ENCODE measurements at places on chromosomes 1 and 21. TPM values are rescaled to one million over a fixed set of nuclear protein-coding genes. Genes with fewer than 3 reads are reported as not detected.

Gene KLHDC9
- 1.1 TPM for total RNA-seq

Gene MPL
- total RNA-seq, result 0.98 TPM

Gene FCRL5
- not detected for total RNA-seq

Gene TTC39A
- total RNA-seq, result not detected

Gene SLC16A1
- 46.3 TPM for total RNA-seq

Gene AGT
- not detected for total RNA-seq

Gene LRP8
- total RNA-seq, result 41.4 TPM

Gene FOXO6
- not detected for total RNA-seq

Gene IRF6
- total RNA-seq, result 2.3 TPM

Gene LCE1F
- total RNA-seq, result not detected

Gene ZNF669
- 7.9 TPM for total RNA-seq

Gene CCDC190
- total RNA-seq, result not detected

Gene FCRL6
- total RNA-seq, result 0.35 TPM

Gene CNR2
- 2.8 TPM for total RNA-seq

Gene ARTN
- 0.51 TPM for total RNA-seq

Gene GSTM2
- total RNA-seq, result 201 TPM

Gene SELP
- 3.2 TPM for total RNA-seq

Gene KLHL21
- 27.8 TPM for total RNA-seq

Gene SPRR2G
- not detected for total RNA-seq

Gene ACKR1
- total RNA-seq, result not detected

Gene KNCN
- total RNA-seq, result not detected

Gene SZT2
- total RNA-seq, result 114 TPM

Gene CYP4A11
- not detected for total RNA-seq

Gene SPRR3
- total RNA-seq, result not detected

Gene OR2L5
- total RNA-seq, result not detected

Gene AZIN2
- total RNA-seq, result 9.6 TPM

Gene UQCRH
- total RNA-seq, result 107 TPM

Gene SERTAD4
- total RNA-seq, result not detected

Gene GREM2
- total RNA-seq, result 0.75 TPM

Gene GPR37L1
- total RNA-seq, result not detected

Gene SH2D2A
- 156 TPM for total RNA-seq

Gene KLHL20
- 40.9 TPM for total RNA-seq

Gene NBPF3
- 12.0 TPM for total RNA-seq

Gene POGZ
- 83.7 TPM for total RNA-seq

Gene SELL
- 519 TPM for total RNA-seq

Gene RNF223
- not detected for total RNA-seq

Gene TMEM82
- total RNA-seq, result not detected

Gene AMY1C
- total RNA-seq, result not detected

Measured in naive thymus-derived CD4-positive, alpha-beta T cell (primary cell).